ENCODE measurements at places on chromosomes 5 and 9. TPM values are rescaled to one million over a fixed set of nuclear protein-coding genes. Genes with fewer than 3 reads are reported as not detected.

GRCh38 chr5:116675626-116675910 is 100.9 kb upstream of the SEMA6A start:
- DNase-seq = no peak

DNA sequence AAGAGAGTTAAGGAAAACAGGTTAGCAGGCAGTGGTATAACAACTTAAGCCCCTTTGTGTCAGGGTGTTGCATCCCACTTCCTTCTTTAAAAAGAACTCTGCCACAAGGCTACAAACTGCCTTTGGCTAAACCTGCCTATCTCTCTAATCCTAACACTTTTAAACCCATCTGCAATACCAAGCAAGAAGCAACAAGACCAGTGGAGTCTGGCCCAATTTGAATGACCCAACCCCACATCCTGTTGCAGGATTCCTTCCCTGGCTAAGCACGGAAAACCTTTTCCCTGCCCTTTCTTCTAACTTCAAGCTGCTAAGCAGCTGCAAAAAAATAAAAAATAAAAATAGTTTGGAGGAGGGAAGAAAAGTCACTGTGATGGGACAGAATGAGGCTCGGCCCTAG is 27.1 kb downstream of the ABCA1 start:
- no peak for DNase-seq

DNA sequence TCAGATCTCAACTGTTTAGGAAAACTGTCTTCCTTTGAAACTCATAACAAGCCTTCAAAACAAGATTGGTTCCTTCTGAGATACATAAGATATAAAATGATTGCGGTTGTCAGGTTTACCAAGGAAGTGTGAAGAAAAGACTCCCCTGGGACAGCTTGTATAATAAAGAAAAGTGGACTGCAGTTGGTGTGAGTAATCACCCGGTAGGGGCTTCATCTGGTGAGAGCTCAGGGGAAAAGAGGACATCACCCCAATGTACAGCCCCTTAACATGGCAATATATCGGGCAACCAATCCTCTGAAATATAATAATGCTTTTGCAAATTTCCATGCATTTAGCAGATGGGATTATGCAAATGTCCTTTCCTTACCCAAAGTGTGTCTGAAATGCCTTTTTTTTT is 216.5 kb upstream of the KLF9 start:
- DNase-seq = no peak

DNA sequence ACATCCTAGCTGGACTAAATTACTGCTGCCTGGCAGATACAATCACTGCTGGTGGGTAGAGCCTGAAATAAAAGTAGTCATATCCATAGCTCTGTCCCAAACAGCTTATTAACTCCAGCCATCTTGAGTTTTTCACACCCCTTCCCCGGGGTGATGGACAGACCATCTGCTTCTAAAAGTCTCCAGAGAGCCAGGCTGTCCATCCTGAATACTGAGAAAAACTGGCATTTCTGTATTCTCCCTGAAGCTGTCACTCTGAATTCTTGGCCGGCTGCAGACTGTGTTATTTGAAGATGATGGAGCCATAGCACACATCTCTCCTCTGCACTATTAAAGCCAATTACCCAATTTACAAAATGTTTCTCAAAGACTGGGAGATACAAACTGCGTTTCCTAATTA is 118.6 kb downstream of the GABBR2 start:
- no peak for DNase-seq

DNA sequence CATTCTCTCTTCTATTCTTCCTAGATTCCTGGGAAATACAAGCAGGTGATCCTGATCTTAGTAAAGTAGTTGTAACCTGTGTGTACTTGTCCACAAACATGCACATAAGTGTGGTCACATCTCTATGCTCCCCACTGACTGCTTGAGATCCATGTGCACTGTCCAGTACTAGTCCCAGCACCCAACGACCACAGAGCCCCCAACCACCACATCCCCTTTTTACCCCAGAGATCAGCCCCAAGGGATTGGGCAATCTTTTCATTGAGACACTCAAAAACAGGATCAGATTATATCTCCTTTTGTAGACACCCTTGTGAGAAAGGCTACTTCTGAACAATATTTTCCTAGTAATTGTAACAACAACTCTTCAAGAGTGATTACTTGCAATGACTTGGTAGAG is 240.6 kb downstream of the ACTL7B start:
- no peak for DNase-seq

GRCh38 chr5:177116631-177117373 is 16.8 kb upstream of the NSD1 start:
- DNase-seq = peak; percentile 85

The PCYOX1L gene
- total RNA-seq = 5.4 TPM

The PHF24 gene
- total RNA-seq = 0.10 TPM

The PFN3 gene
- not detected for total RNA-seq
